Stomach (tissue), 19 donors: ENCODE measurements at places on chromosomes 13 and 19. TPM values are rescaled to one million over a fixed set of nuclear protein-coding genes. Genes with fewer than 3 reads are reported as not detected.
A peak's percentile ranks its signal among the peaks of the same experiment; 100 is the strongest.

DNA sequence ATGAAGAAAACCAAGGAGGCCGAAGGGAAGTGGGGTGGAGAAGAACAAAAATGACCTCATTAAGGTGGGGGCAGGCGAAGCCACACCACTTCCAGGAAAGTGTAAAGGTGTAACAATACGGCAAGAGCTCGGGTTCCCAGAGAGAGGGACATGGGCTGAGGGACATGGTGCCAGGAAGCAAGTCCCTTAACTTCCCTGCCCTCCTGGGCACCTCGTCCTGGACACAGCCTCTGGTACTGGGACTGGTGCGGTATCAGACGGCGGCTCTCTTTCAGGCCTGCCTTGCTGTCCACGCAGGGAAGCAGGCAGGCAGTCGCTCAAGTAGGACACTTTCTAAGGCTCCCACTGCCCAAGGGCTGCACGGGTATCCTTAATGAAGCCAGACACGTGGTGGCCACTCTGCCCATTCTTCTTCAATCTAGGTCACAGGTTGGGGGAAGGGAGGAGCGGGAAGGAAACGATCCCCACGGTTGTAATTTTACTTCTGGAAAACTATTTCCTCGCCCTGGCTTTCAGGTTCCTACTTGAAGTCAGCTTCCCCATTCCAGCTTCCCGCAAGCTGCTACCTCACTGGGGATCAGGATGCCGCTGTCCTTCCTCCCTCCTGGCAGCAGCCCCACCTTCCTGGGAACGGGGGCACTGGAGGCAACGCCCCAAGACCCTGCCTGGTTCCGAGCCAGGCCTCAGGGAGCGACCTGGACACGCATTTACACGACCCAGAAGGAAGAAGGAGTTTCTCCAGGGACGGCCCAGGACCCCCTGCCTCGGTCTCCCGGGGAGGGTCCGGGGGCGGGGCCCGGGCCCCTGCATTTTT is 1.2 kb downstream of the AP3D1 start:
- peak overlapping the region; percentile 98 for H3K4me3 ChIP-seq
- DNase-seq = no peak
- no peaks in the 10 kb centered on the region for H3K27me3 ChIP-seq
- H3K4me1 ChIP-seq = peaks cover 51% of the 10 kb centered on the region
- peaks cover 12% of the 10 kb centered on the region for H3K36me3 ChIP-seq

Gene CEACAM3
- not detected for total RNA-seq

DNA sequence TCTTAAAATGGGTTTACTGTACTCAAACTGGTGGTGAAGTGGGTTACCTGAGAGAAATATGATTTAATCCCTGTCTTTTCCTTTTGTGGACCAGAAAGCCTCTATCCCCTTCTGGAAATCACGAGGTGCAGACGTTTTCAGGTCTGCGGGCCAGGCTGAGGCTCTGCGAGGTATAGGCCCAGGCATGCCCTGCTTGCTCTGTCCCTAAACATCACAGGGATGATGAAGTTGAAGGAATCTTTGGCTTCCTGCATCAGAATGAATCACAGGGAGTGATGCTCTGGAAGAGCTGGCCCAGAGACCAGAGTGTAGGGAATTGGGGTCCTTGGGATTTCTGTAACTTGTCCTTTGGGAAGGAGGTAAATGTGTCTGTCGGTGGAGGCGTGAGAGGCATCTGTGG is 18.4 kb upstream of the CHST8 start:
- no peaks in the 10 kb centered on the region for H3K4me1 ChIP-seq
- H3K36me3 ChIP-seq = no peaks in the 10 kb centered on the region
- DNase-seq = no peak
- H3K27me3 ChIP-seq = no peaks in the 10 kb centered on the region

- peaks cover 11% of the 10 kb centered on the region for H3K36me3 ChIP-seq
- H3K4me1 ChIP-seq = peaks cover 27% of the 10 kb centered on the region
- no peaks in the 10 kb centered on the region for H3K27me3 ChIP-seq
- no peak overlapping the region for H3K27ac ChIP-seq
Observed at GRCh38 chr19:12034198-12034597, 1.3 kb downstream of the ZNF433 start.

- no peaks in the 10 kb centered on the region for H3K36me3 ChIP-seq
- H3K27me3 ChIP-seq = no peaks in the 10 kb centered on the region
- no peak overlapping the region for H3K27ac ChIP-seq
- DNase-seq = no peak
- no peak overlapping the region for H3K4me3 ChIP-seq
- peaks cover 41% of the 10 kb centered on the region for H3K4me1 ChIP-seq
Observed at GRCh38 chr19:33401683-33402420, 28.3 kb downstream of the CEBPG start.

DNA sequence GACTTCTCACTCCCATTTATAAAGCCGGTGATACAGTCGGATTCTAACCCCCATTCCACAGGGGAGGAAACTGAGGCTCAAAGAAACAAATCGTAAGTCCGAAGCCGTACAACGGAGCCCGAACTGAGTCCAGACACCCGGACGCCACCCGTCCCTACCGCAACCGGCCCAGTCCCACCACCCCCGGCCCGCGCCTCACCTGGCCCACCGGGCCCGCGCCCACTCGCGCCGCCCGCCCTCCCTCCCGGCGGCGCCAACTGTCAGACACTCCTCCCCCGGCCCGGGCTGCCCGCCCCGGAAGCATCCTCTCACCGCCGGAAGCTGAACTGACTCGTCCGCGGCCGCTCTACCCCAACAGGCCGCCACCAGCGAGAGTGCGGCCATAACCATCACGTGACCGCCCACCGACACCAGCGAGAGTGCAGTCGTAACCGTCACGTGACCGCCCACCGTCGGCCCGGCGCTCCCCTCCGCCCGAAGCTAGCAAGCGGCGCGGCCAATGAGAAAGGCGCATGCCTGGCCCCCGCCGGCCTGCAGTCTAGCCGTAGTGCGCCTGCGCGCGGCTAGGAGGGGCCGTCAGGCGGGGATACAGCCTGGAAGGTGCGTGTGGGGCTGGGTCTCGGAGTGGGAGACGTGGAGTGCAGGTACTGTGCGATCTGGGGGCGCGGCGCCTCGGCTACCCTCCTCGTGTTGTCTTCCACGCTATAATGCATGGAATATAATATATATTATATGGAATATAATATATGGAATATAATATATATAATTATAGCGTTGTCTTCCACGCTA is at the start of the genes C19orf47 and PLD3:
TSS of gene C19orf47 (minus strand) at position 273 of the 789 bp plus-strand sequence. CDS start 6,540 bp downstream, outside the sequence.
TSS of gene PLD3 (plus strand) at position 571 of the 789 bp plus-strand sequence. CDS start 17,789 bp downstream, outside the sequence.
- H3K4me1 ChIP-seq = peaks cover 20% of the 10 kb centered on the region
- no peaks in the 10 kb centered on the region for H3K36me3 ChIP-seq
- peak; percentile 100 for DNase-seq
- H3K4me3 ChIP-seq = peak within 1 kb of the TSS; percentile 68
- H3K27ac ChIP-seq = peak within 1 kb of the TSS; percentile 80

Gene KLK14
- not detected for total RNA-seq

- H3K4me3 ChIP-seq = no peak overlapping the region
- no peaks in the 10 kb centered on the region for H3K4me1 ChIP-seq
- no peak for DNase-seq
- H3K27me3 ChIP-seq = no peaks in the 10 kb centered on the region
- H3K36me3 ChIP-seq = peaks cover 59% of the 10 kb centered on the region
- no peak overlapping the region for H3K27ac ChIP-seq
Observed at GRCh38 chr13:113064534-113065405, 40.8 kb upstream of the F7 start.

GRCh38 chr13:110442930-110443621 is 118.4 kb downstream of the RAB20 start:
- no peak overlapping the region for H3K4me3 ChIP-seq
- DNase-seq = no peak
- H3K27me3 ChIP-seq = no peaks in the 10 kb centered on the region
- H3K27ac ChIP-seq = no peak overlapping the region

GRCh38 chr19:55099557-55100506 is 17.6 kb downstream of the PPP1R12C start:
- peaks cover 19% of the 10 kb centered on the region for H3K4me1 ChIP-seq
- H3K27me3 ChIP-seq = no peaks in the 10 kb centered on the region
- peaks cover 81% of the 10 kb centered on the region for H3K36me3 ChIP-seq
- H3K4me3 ChIP-seq = no peak overlapping the region

Gene ENOX1
- total RNA-seq = 6.2 TPM

DNA sequence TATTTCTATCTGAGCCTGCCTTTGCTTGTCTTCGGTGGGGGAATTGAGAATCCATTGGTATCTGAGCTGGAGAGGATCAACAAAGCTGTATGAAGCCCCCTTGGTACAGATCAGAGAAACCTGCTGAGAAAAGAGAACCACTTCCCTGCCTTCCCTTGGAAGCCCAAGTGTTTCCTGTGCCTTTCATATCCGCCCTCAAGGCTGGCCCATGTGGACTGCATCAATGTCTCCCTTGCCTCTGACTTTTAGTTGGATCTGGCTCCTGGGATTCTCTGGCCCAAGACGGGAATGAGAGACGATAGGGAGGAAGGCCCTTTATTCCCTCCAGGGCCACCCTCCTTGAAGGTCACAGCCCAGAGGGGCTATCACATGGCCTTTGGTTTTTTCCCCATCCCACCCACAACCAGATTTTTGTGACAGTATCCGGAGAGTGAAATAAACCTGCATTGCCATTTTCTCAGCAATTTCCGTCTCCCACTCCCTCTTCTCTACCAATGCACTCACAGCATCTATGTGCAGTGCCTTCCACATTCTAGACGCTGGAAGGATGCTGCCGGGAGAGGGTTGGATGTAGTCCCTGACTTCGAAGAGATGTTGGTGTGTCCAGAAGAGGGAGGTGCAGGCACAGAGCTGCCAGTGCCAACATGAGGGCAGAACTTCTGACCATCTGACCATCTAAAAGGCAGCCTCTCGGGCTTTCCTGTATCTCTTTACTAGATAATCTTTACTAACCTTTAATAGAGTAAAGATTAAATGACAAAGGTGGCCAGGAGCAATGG is 63.8 kb downstream of the KCTD15 start:
- no peaks in the 10 kb centered on the region for H3K4me1 ChIP-seq
- H3K27ac ChIP-seq = no peak overlapping the region
- no peak for DNase-seq

DNA sequence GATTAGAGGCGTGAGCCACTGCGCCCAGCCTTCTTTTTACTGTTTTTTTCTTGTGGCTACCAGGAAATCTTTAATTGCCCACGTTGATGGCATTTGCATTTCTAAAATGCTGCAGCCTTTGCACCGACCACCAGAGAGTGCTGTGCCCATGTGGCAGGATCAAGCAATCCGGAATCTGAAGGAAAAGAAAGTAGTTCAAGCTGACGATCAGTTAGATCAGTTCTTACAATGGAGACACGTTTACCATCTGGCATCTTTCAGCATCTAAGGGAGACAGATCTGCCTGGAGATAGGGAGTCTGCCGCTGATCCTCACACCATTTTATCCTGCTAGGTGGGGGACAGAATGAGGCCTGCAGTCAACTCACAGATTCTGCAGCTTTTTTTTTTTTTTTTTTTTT is 19.9 kb downstream of the TINCR start:
- peak; percentile 66 for DNase-seq
- H3K36me3 ChIP-seq = no peaks in the 10 kb centered on the region
- no peak overlapping the region for H3K27ac ChIP-seq
- H3K27me3 ChIP-seq = no peaks in the 10 kb centered on the region
- no peak overlapping the region for H3K4me3 ChIP-seq

Gene ELAVL3
- total RNA-seq = not detected

DNA sequence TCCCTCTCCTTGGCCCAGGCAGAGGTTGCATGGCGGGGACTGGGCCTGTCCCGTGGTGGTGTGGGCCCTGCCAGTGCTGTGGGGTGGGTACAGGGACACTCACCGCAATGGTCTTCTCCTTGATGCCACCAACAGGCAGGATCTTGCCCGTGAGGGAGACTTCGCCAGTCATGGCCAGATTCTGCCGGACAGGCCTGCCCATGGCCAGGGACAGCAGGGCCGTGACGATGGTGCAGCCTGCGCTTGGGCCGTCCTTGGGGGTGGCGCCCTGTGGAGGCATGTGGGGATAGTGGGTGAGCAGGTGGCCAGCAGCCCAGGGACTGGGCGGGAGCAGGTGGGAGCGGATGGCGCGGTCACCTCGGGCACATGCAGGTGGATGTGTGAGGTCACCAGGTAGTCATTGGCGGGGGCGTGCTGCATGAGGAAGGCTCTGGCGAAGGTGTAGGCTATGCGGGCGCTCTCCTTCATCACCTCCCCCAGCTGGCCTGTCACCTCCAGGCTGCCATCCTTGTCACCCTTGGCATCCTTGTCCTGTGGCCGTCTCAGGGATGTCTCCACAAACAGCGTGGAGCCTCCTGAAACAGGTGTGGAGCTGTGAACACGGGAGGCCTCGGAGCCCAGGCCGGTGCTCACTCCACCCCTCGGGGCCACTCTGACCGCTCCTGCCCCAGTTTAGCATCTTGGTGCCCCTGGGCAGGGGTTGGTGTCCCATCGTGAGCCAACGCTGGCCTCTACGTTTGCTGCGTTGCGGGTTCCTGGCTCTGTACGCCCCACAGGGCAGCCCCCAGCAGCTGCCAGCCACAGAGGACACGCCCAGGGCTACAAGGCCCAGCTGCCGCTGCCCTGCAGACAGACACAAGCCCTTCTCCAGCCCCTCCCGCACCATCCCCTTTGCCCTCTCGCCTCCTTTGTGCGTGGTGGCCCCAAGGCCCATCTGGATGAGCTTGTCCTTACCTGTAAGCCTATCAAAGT is 3.4 kb downstream of the RPL36 start:
- H3K36me3 ChIP-seq = peaks cover 55% of the 10 kb centered on the region
- peak overlapping the region; percentile 11 for H3K4me3 ChIP-seq
- H3K4me1 ChIP-seq = peaks cover 21% of the 10 kb centered on the region
- no peaks in the 10 kb centered on the region for H3K27me3 ChIP-seq

Gene LIM2
- not detected for total RNA-seq

DNA sequence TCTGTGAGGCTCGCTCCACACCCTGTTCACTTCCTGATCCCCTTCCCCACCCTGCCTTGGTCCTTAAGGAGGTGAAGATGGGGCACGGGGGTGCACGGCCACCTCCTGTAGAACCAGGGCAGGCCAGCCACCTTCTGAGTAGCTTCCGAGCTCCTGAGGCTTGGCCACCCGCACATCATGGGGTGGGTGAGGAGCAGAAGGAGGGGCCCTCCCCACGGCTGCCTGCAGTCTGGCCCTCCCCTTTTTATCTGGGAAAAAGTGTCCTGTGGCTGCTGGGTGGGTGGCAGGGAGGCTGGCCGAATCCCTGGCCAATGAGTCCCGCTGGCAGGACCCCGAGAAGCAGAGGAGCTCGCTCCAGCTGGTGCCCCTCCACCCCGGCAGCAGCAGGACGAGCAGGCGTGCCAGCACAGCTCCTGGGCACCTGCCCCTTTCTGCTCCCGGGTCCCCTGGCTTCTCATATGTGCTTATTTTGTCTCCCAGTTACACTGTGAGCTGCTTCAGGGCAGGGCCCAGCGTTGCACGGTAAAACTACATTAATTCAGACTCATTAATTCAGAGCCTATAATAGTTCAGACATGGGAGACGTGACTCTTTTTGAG is 135.0 kb downstream of the KDM4B start:
- no peak for DNase-seq
- no peak overlapping the region for H3K4me3 ChIP-seq
- H3K27me3 ChIP-seq = no peaks in the 10 kb centered on the region
- peaks cover 35% of the 10 kb centered on the region for H3K4me1 ChIP-seq

- no peaks in the 10 kb centered on the region for H3K4me1 ChIP-seq
- no peaks in the 10 kb centered on the region for H3K27me3 ChIP-seq
- DNase-seq = no peak
Observed at GRCh38 chr13:50412046-50412617, 396.9 kb downstream of the KCNRG start.

Gene NDUFB7
- total RNA-seq = 159 TPM
